ENCODE measurements at places on chromosomes 7 and 10. TPM values are rescaled to one million over a fixed set of nuclear protein-coding genes. Genes with fewer than 3 reads are reported as not detected.

GRCh38 chr10:126062131-126063032 lies 166.0 kb downstream of the FANK1 start:
- H3K27ac ChIP-seq, result no peak overlapping the region
- H3K36me3 ChIP-seq, result no peaks in the 10 kb centered on the region
- no peaks in the 10 kb centered on the region for H3K27me3 ChIP-seq
- H3K4me3 ChIP-seq, result no peak overlapping the region
- DNase-seq, result peak; percentile 92

- peak overlapping the region; percentile 98 for H3K27ac ChIP-seq
- no peaks in the 10 kb centered on the region for H3K27me3 ChIP-seq
- peak overlapping the region; percentile 94 for H3K4me3 ChIP-seq
- DNase-seq, result peak; percentile 64
Measured at GRCh38 chr7:87152897-87153641, 816 bp downstream of the DMTF1 start.

GRCh38 chr7:48263311-48263650 lies 92.0 kb downstream of the ABCA13 start:
- no peaks in the 10 kb centered on the region for H3K4me1 ChIP-seq
- no peak overlapping the region for H3K4me3 ChIP-seq
- H3K27ac ChIP-seq, result no peak overlapping the region

DNA sequence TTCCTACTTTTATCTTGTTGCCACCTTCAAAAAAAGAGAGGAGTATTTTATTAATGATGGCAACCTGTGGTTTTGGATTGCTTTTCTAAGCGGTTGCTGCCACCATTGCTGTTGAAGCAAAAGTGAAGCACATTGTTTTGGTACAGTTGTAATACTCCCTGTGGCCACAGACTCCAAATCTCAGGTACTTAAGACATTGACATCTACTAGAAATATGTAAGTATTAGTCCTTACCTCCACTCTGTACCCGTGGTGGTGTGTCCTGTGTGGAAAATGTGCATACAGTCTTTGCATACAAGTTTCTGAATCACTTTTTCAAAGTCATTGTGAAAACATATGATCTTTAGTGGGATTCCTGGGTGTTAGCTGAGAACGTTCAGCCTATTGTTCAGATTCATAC lies 85.7 kb downstream of the ANLN start:
- DNase-seq, result no peak
- no peak overlapping the region for H3K27ac ChIP-seq
- H3K27me3 ChIP-seq, result no peaks in the 10 kb centered on the region

- H3K4me1 ChIP-seq, result peaks cover 16% of the 10 kb centered on the region
- peak overlapping the region; percentile 80 for H3K4me3 ChIP-seq
- H3K36me3 ChIP-seq, result no peaks in the 10 kb centered on the region
- H3K27ac ChIP-seq, result peak overlapping the region; percentile 93
Measured at GRCh38 chr10:51700228-51700817, 928 bp upstream of the CSTF2T start.

DNA sequence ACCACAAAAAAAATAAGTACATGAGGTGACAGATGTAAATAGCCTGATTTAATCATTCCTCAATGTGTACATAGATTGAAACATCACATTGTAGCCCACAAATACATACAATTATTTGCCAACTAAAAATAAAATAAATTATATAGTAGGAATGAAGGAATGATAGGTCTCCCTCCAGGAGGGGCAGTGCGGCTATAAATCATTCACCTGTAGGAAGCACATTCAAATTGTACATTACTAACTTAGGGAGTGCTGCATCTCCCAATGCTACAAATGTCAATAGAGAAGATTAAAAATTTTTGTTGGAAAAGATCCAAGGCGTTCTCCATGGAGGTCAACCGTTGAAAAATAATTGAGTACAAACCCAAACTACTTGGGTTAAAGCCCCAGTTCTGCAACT lies 4.2 kb downstream of the KBTBD2 start:
- no peaks in the 10 kb centered on the region for H3K36me3 ChIP-seq
- no peak overlapping the region for H3K4me3 ChIP-seq
- H3K27me3 ChIP-seq, result no peaks in the 10 kb centered on the region
- DNase-seq, result no peak
- H3K27ac ChIP-seq, result no peak overlapping the region

GRCh38 chr7:1537535-1538412 lies 7.3 kb downstream of the MAFK start:
- peak; percentile 99 for DNase-seq
- no peaks in the 10 kb centered on the region for H3K36me3 ChIP-seq
- no peak overlapping the region for H3K4me3 ChIP-seq

DNA sequence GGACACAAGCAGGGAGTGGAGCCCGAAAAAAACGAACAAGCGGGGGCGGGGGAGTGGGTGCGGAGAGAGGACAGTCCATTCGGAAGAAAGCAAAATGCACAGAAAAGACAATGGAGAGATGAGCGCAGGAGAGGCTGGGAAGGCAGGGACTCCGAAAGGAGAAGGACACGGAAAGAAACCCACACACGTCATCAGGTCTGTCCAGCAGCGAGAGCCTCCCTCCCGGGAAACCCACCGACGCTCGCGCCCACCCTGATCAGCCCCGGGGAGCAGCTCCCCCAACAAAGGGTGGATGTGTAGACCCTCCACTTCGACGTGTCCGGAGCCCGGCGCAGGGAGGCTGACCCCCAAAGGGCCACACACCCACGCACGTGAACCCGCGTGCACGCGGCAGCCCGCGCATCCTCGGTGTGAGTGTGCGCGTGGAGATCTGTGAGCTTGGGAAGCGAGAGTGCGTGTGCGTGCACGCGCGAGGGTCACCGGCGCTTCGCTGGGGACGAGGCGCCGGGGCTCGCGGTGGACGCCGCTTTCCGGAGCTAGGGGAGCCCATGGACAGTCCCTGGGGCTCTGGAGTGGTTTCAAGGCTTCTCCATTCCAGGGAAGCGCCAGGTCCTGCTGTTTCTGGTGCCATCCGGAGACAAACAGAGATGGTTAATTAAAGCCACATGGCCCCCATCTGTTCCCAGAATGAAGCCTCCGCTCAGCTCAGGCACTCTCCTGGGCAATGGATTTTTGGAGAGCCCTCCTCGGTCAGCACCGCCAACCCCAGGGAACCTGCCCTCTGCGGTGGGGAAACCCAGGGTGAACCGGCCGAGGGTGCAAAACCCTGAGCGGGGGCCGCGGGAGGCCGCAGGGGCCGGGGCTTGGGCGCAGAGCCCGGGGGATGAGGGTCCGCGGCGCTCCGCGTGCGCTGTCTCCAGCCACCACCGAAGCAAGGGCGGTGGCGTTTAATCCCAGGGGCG lies 916 bp downstream of the LAMB1 start:
- H3K36me3 ChIP-seq, result no peaks in the 10 kb centered on the region
- peaks cover 8% of the 10 kb centered on the region for H3K27me3 ChIP-seq
- no peak overlapping the region for H3K27ac ChIP-seq
- peaks cover 27% of the 10 kb centered on the region for H3K4me1 ChIP-seq
- peak; percentile 24 for DNase-seq

DUSP5 gene
- total RNA-seq, result 23.6 TPM

TFR2 gene
- 2.3 TPM for total RNA-seq

GRCh38 chr7:114533131-114533530 lies 118.5 kb downstream of the FOXP2 start:
- no peaks in the 10 kb centered on the region for H3K36me3 ChIP-seq
- no peaks in the 10 kb centered on the region for H3K4me1 ChIP-seq
- H3K27ac ChIP-seq, result no peak overlapping the region
- H3K4me3 ChIP-seq, result no peak overlapping the region
- no peaks in the 10 kb centered on the region for H3K27me3 ChIP-seq

DNA sequence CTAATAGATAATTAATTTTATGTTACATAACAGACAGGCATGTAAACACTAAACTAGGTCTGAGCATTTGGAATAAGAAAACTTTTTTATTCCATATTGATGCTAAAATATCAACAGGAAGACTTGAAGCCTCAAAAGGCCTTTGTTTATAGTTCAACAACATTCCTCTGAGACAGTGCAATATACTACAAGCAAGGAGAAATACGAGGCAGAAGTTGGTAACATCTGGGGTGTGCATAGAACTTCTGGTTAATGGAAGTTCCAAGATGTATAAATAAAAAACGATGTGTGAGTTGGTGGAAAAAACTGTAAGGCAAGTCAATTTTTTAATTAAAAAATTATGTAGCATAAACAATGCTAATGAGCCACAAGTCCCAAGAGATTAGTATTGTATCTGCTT lies 139.6 kb downstream of the SKAP2 start:
- H3K27ac ChIP-seq, result no peak overlapping the region
- H3K36me3 ChIP-seq, result no peaks in the 10 kb centered on the region
- H3K4me1 ChIP-seq, result peaks cover 8% of the 10 kb centered on the region
- no peaks in the 10 kb centered on the region for H3K27me3 ChIP-seq
- DNase-seq, result no peak
- no peak overlapping the region for H3K4me3 ChIP-seq

- H3K36me3 ChIP-seq, result no peaks in the 10 kb centered on the region
- no peak overlapping the region for H3K27ac ChIP-seq
Measured at GRCh38 chr7:50160206-50160605, 67.2 kb upstream of the ZPBP start.

GRCh38 chr10:3723766-3724165 lies 61.2 kb downstream of the KLF6 start:
- DNase-seq, result no peak
- no peaks in the 10 kb centered on the region for H3K27me3 ChIP-seq
- no peak overlapping the region for H3K27ac ChIP-seq
- no peaks in the 10 kb centered on the region for H3K4me1 ChIP-seq

DNA sequence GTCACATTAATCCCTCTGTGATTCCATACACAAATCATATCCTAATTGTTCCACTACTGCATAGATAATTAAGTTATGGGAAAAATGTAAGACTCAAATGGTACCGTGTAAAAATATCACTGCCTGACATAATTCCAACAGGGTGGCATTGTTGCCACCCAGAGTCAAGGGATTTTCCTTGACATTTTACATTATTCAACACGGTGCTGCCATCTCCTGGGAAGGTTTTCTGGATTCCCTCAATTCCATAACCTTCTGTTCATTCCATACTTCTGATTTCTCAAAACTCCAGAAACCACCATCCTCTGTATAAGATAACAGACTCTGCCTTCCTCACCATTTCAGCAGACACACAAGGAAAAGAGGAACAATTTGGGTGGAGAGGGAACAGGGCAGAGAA lies 495.9 kb downstream of the XPNPEP1 start:
- no peaks in the 10 kb centered on the region for H3K27me3 ChIP-seq
- H3K4me1 ChIP-seq, result no peaks in the 10 kb centered on the region
- H3K36me3 ChIP-seq, result no peaks in the 10 kb centered on the region
- no peak overlapping the region for H3K27ac ChIP-seq
- H3K4me3 ChIP-seq, result no peak overlapping the region

- H3K27me3 ChIP-seq, result no peaks in the 10 kb centered on the region
- no peak overlapping the region for H3K27ac ChIP-seq
- H3K4me3 ChIP-seq, result peak overlapping the region; percentile 97
- peaks cover 9% of the 10 kb centered on the region for H3K4me1 ChIP-seq
Measured at GRCh38 chr10:35089611-35090161, 455 bp downstream of the CUL2 start.

- DNase-seq, result peak; percentile 68
- H3K27ac ChIP-seq, result peak overlapping the region; percentile 93
- H3K36me3 ChIP-seq, result no peaks in the 10 kb centered on the region
- H3K27me3 ChIP-seq, result no peaks in the 10 kb centered on the region
- peaks cover 19% of the 10 kb centered on the region for H3K4me1 ChIP-seq
Measured at GRCh38 chr7:156892081-156892800, 742 bp downstream of the LMBR1 start.

- peak; percentile 49 for DNase-seq
- no peaks in the 10 kb centered on the region for H3K27me3 ChIP-seq
- H3K4me1 ChIP-seq, result no peaks in the 10 kb centered on the region
- no peak overlapping the region for H3K27ac ChIP-seq
- no peaks in the 10 kb centered on the region for H3K36me3 ChIP-seq
- no peak overlapping the region for H3K4me3 ChIP-seq
Measured at GRCh38 chr7:131859147-131859821, 302.9 kb upstream of the PODXL start.

- H3K36me3 ChIP-seq, result no peaks in the 10 kb centered on the region
- DNase-seq, result no peak
- no peak overlapping the region for H3K27ac ChIP-seq
- no peaks in the 10 kb centered on the region for H3K27me3 ChIP-seq
- H3K4me1 ChIP-seq, result no peaks in the 10 kb centered on the region
Measured at GRCh38 chr7:30842542-30843451, 68.9 kb upstream of the AQP1 start.

GNAT3 gene
- not detected for total RNA-seq

- no peak overlapping the region for H3K4me3 ChIP-seq
- no peak overlapping the region for H3K27ac ChIP-seq
- no peaks in the 10 kb centered on the region for H3K4me1 ChIP-seq
- no peaks in the 10 kb centered on the region for H3K27me3 ChIP-seq
Measured at GRCh38 chr10:112793202-112793921, 156.7 kb upstream of the TCF7L2 start.

MRC1 gene
- total RNA-seq, result 125 TPM

HHEX gene
- 19.2 TPM for total RNA-seq

- H3K4me3 ChIP-seq, result no peak overlapping the region
- DNase-seq, result no peak
- no peaks in the 10 kb centered on the region for H3K4me1 ChIP-seq
- H3K27ac ChIP-seq, result no peak overlapping the region
- H3K27me3 ChIP-seq, result no peaks in the 10 kb centered on the region
Measured at GRCh38 chr10:4804465-4804864, 21.5 kb upstream of the AKR1E2 start.

DPYSL4 gene
- total RNA-seq, result 3.6 TPM

DNA sequence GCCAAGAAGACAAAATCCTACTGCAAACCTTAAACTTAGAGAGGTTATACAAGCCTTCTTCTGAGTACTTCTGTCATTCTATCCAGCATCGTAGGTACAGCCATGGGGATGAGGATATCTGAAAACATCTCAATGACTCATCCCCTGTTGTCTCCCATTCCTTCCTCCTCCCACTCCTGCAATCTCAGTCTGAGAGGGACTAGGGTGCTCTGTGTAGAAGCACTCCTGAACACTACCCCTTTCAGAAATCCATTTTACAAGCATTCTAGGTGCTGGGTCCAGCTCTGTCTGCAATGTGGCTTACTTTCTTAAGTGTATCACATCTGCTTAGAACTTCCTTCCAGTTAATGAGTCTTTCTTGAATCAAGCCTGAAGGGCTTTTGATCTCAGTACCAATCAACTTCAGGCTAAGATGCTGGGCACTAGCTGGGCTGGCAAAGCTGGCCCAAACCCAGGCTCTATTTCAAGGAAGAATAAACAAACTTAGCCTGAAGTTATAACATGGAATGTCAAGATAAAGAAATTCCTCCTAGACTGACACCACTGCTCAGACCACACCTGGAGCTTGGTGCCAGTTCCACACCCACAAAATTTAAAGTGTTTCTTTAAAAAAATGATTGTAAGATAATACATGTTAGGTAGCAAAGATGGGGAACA lies 270.3 kb upstream of the AOAH start:
- no peak for DNase-seq
- no peak overlapping the region for H3K27ac ChIP-seq
- H3K36me3 ChIP-seq, result no peaks in the 10 kb centered on the region
- no peak overlapping the region for H3K4me3 ChIP-seq
- no peaks in the 10 kb centered on the region for H3K27me3 ChIP-seq

MYL7 gene
- not detected for total RNA-seq

DNA sequence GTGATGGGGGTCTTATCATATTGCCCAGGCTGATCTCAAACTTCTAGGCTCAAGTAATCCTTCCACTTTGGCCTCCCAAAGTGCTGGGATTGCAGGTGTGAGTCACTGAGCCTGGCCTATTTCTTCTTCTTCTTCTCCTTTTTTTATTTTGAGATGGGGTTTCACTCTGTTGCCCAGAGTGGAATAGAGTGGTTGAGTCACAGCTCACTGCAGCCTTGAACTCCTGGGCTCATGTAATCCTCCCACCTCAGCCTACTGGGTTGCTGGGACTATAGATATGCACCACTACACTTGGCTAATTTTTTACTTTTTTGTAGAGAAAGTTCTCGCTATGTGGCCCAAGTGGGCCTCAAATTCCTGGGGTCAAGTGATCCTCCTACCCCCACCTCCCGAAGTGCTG lies 124.3 kb downstream of the SKIDA1 start:
- no peak overlapping the region for H3K4me3 ChIP-seq
- H3K36me3 ChIP-seq, result no peaks in the 10 kb centered on the region
- H3K27me3 ChIP-seq, result no peaks in the 10 kb centered on the region
- H3K27ac ChIP-seq, result no peak overlapping the region

TUBB8 gene
- not detected for total RNA-seq

HOXA9 gene
- total RNA-seq, result 12.4 TPM
